EH (cell line): ENCODE measurements at places on chromosomes 16 and 17.
A peak's percentile ranks its signal among the peaks of the same experiment; 100 is the strongest.

DNA sequence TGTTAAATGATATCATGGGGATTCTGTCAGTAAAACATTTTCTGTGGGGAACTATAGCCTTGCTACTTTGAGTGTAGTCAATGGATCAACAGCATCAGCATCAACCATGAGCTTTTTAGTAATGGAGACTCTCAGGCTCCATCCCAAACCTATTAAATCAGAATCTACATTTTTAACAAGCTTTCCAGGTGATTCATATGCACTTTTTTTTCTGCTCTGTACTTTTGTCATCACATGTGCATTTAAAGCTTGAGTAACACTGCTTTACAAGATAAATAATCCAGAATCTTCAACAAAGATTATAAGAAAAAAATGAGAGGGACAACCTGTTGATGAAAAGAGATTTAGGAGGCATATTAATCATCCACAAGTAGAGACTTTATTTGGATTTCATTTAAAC is 23.5 kb downstream of the NUP93 start:
- DNase-seq, result peak; percentile 73

GRCh38 chr17:45906237-45906636 is 11.9 kb downstream of the MAPT start:
- no peak for DNase-seq

- no peak for DNase-seq
Measured at GRCh38 chr16:52227851-52228250, 319.1 kb downstream of the TOX3 start.

DNA sequence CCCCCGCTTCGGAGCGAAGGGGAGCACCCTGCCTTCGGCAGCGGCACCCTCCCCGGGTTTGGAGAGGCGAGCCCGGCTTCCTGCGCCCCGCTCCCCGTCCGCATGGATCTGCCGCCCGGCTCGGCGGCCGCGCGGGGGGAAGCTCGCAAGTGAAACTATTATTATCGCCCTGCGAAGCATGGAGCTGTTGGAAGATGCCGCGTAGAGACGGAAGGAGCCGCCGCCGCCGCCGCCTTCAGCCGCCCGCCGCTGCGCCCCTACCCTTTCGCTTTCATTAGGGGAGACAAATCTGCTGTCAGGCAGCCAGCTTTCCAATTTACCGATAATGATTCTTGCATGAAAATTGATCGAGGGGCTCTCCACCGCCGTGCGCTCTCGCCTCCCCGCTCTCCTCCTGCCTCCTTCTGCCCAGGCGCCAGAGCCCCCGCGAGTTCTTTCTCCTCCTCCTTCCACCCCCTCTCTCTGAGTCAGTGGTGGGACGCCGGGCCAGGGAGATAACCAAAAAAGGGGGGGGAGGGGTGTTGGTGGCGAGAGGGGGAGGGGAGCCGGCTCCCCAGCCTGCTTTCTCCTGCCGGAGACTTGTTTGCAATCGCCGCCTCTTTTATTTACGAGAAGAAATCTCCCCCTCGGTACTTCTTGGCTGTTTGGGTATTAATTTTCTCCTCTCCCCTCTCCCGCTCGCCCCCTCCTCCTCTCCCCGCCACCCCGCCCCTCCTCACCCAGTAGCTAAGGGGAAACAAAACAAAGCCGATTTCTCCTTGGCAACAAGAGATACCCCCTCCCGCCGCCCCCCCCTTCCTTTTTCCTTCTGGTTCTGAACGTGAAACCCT is 58.0 kb upstream of the GSE1 start:
- DNase-seq, result peak; percentile 85

- DNase-seq, result peak; percentile 56
Measured at GRCh38 chr16:12573730-12574383, 229.8 kb downstream of the CPPED1 start.

- no peak for DNase-seq
Measured at GRCh38 chr17:4583206-4583605, 1.1 kb upstream of the SMTNL2 start.

DNA sequence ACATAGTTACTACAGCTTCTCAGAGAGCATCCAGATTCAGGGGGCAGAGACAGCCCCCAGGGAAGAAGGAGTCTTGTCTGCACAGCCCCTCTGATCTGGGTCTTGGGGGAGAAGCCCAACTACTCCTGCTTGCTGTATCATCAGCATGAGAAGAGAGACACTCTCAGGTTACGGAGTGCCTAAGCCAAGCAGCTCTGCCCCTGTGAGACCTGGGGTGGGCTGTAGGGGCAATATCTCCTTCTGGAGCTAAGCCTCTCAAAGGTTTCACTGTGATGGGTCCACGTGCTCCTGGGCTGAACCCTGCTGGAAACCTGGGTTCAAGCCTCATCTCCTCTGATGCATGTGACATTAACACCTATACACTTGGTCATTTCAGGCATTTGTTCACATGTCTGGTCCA is 123.2 kb downstream of the CPPED1 start:
- no peak for DNase-seq

DNA sequence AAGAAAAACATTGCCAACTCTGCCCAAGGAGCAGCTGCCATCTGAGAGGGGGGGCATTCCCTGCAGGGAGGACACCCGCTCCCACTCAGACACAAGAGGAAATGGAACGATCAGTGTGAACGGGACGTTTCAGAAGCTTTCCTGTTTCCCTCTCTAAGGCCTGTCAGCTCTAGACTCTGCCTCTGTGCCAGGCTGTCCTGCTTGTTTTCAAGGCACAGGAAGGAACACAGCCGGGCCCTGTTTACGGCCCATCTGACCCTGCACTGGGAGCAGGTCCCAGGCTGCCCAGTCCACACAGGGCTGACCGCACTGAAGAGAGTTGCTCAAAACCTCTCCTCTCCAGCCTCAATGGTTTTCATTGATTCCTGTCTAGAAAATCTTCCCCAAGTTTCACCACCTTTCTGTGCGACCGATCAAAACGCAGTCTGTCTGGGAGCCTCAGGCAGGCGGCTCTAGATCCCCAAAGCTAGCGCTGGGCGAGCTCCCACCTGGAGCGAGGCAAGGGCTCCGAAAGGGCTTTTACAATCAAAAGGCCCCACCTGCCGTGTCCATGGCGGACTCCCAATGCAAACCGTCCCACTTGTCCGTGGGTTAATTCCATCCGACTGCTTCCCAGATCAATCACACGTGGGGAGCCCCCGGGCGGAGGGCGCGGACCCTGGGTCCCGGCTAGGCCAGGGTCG is 1.5 kb downstream of the PIEZO1 start:
- DNase-seq, result peak; percentile 59

- DNase-seq, result no peak
Measured at GRCh38 chr16:67398546-67399217, 5.4 kb upstream of the TPPP3 start.

- peak; percentile 76 for DNase-seq
Measured at GRCh38 chr17:64448665-64449512, at the start of gene MILR1. Gene MILR1, plus strand, starts transcription at chr17:64449115. Its CDS starts 54 bp downstream, at chr17:64449169.
